Activated CD4-positive, alpha-beta T cell treated with anti-CD3 and anti-CD28 coated beads, Interleukin-2, amount 50 U/mL, for 48 hours (primary cell): ENCODE measurements at places on chromosomes 12 and 14.

- DNase-seq = no peak
Measured at GRCh38 chr14:76708771-76709170, 52.5 kb upstream of the VASH1 start.

GRCh38 chr14:102415671-102416070 is 52.9 kb downstream of the TECPR2 start:
- DNase-seq = no peak

DNA sequence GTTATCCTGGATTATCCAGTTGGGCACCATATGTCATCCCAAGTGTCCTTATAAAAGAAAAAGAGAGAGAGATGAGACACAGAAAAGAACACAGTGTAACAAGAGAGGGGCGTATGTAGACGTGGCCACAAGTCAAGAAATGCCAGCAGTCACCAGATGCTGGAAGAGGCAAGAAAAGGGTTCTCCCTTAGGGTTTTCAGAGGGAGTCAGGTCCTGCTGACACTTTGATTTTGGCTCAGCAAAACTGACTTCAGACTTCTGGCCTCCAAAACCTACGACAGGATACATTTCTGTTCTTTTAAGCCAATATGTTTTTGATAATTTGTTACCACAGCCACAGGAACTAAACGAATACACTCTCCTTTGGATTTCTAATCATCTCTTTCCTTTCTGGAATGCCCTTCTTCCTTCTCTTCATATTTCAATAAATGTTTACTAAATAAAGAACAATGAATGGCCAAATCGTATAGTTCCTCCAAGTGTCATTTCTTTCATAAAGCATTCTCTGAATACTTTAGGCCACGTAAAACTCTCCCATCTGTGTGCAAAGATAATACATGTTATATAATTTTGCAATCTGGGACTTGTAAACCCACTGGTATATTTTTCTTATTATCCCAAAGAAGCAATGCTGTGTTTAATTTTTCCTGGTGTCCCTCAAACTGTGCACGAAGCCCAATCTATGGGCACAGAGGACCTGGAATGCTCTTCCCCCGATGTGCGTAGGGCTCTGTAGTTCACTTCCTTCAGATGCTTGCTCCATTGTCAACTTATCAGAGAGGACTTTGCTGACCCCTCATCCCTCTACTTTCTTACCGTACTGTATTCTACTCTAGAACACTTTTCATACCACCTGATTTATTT is 303.6 kb downstream of the CEP128 start:
- no peak for DNase-seq

DNA sequence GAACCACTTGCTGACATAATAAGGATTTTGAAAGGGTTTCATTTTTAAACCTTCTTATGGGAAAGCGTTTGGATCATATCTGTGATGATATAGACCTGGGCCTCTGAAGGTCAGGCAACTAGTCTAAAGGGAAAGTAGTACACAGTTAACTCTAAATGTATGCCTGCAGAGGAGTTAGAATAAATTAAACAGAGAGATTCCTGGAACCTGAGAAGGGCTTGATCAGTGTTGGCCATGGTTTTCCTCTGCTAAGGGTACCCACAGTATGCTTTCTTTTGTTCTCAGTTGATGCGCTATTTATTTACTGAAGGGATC is 14.4 kb upstream of the POLR3B start:
- no peak for DNase-seq
